Endothelial cell (in vitro differentiated cells): ENCODE measurements at places on chromosomes 4 and X.

DNA sequence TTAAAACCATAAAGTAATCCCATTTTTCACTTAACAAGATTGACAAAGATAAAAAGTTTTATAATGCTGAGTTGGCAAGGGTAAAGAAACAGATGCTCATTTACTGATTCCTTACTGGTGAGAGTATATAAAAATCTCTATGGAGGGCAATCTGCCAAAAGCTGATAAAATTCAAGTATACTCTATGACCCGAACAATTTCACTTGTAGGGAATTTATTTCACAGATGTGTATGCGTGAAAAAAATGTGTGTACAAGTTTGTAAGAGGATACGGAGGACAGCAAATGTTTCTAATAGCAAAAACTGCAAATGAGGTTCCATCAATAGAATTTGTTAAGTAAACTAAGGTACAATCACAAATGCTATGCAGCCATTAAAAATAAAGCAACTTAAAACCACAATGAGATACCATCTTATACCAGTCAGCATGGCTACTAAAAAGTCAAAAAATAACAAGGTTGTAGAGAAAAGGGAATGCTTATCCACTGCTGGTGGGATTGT is 23.4 kb downstream of the DHX15 start:
- DNase-seq, result no peak

GRCh38 chr4:22674700-22675099 is 18.0 kb upstream of the GBA3 start:
- no peak for DNase-seq

DNA sequence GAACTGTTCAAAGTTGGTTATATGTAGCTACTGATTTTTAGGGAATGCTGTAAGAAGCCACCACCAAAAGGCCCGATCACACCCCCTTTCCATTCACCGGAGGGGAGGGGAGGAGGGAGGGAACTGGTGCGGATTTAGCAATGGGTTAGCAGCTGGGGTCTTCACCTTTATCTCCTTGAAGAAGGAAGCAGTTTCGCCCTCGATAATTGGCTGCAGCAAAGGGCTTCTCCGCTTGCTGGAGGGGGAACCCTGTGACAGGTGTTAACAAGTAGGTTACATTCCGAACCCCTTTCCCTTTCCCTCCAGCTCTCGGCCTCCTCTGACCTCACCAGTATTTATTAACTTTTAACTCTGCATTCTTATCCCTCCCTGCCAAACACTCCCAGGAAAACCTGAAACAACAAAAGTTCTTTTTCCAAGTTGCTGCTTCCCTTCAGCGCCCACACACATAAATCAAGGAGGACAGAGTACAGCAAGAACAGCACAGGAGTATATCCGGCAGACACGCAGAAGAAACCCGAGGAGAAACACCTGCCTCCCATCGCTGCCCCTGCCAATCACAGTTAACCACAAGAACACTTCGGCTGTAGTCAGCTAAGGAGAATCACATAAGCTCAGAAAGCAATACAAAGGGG is 39.8 kb upstream of the NAP1L5 start:
- no peak for DNase-seq

DNA sequence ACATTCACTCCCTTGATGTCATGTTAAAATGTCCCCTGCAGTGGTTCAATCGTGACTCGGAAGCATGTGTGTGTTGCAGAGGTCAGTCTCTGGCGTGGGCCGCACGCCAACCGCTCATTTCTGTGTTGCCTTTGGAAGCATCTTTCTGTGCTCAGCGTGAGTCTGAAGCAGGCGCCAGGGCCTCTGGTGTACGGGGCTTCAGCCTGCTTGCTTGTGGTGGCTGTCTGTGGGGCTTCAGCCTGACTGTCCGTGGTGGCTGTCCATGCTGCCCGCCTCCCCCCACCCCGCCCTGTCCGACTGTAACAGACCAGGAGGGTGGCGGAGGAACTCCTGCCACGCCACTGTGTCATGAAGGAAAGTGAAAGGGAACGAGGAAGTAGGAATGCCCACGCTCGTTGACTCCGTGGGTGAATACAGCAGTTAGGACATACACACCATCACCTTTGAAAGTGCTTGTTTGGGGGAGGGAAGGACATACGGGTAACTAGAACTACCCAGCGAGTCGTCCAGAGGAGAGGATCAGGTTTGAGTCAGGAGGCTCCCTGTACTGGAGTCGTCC is 14.7 kb upstream of the CLCN4 start:
- DNase-seq, result no peak

DNA sequence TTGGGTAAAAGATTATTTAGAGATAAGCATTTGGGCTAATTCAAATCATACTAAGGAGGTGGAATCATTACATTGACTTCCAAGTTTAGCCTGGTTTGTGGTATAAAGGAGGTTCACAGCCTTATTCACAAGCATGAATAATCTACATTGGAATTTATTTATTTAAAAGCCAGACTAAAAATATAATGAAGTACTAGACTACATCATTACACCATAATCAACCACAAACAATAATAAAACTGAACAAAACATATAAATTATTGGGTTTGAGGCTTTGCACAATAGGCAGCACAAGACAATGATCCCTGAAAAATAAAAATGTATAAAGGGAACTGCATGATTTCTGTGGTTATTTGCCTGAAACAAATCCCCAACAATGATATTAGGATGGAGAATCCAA is 314.0 kb downstream of the GBA3 start:
- no peak for DNase-seq

DNA sequence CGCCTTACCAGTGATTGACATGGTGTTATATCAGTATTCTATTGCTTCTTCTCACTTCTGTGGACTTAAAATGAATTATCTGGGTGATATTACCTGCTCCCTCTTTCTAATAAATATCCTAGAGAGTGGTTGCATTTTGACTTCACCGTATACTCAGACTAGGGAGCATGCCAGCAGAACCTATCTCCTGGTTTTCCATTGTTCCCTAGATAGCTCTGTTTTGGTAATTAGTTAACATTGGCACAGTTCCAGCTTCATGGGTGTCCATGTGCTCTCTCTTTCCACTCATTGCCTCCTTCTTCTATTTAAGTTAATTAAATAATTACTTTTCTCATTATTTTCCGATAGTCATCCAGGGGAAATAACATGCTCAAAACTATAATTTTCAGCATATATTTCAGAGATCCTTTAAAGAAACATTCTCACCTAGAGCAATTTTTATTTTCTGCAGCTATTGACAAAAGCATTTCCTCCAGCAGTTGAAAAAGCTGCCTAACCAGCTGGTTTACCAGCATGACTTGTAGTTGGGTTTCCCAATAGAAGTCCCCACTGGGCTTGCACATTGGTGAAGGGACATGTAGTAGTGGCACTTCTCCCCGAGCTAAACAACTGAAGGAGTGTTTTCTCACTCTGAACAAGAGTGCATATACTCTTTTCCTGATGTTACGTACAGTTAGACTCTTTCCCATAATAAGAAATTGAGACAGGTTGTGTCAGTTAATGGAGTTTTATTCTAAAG is 27.9 kb upstream of the PAPSS1 start:
- DNase-seq, result no peak

- no peak for DNase-seq
Measured at GRCh38 chrX:22118161-22118830, 86.2 kb downstream of the PHEX start.

- no peak for DNase-seq
Measured at GRCh38 chr4:136909626-136910025, 622.7 kb downstream of the PCDH18 start.

GRCh38 chr4:132572210-132572609 is 576.9 kb upstream of the PCDH10 start:
- DNase-seq, result no peak

GRCh38 chrX:65667157-65667502 is 324 bp upstream of the MSN start:
- no peak for DNase-seq

DNA sequence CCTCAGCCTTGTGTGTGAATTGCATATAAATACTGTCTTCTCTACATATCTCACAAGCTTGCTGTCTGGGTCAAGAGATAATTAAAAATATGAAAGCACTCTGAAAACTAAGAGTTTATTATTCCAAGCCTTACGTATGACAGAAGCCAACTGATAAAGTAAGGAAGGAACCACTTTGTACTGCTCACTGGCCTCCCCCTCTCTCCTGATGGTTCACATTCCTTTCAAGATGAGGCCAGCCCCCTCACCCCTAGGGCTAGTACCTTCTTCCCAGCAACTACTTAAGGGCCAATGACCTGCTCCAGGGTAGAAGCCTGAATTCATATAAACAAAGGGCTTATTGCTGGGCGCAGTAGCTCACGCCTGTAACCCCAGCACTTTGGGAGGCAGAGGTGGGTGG is 5.4 kb upstream of the SOWAHD start:
- no peak for DNase-seq

DNA sequence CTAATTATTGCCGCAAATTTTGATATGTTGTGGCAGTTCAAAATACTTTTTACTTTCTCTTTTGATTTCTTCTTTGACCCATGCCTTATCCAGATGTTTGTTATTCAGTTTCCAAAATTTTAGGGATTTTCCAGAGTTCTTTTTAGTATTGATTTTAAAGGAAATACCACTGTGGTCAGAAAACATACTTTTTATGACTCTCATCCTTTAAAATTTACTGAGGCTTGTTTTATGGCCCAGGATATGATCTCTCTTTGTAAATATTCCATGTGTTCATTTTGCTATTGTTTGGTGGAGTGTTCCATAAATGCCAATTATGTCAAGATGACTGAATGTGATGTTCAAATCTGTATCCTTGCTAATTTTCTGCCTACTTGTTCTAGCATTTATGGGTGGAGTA is 272.3 kb upstream of the DIPK2B start:
- no peak for DNase-seq
